SJSA1 (cell line): ENCODE measurements at places on chromosomes 12 and 14.

DNA sequence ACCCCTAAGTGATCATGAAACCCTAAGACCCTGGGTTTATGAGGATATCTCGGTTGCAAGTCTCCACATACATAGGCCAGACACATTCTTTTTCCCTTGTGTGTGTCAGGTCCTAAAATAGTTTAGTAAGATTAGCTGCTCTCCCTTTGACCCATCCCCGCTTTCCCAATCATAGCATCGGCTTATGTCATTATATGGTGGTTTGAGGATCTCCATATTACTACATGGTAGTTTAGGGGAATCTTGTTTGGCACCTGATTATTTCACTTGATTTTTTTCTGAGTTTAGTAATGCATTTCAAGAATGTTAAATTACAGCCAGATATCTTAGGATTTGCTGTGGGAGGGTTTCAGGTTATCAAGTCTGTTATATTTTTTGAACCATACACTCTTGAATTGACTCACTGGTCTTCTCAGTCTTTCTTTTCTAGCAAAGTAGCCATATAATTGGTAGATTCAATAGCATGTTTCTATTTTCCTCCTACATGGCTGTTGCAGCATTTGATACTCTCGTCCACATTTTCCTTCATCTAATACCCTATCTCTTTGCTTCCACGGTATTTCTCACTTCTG lies 68.3 kb upstream of the TRHDE start:
- no peak for DNase-seq

- peak; percentile 70 for DNase-seq
Measured at GRCh38 chr12:52372216-52373154, 5.2 kb upstream of the KRT85 start.

DNA sequence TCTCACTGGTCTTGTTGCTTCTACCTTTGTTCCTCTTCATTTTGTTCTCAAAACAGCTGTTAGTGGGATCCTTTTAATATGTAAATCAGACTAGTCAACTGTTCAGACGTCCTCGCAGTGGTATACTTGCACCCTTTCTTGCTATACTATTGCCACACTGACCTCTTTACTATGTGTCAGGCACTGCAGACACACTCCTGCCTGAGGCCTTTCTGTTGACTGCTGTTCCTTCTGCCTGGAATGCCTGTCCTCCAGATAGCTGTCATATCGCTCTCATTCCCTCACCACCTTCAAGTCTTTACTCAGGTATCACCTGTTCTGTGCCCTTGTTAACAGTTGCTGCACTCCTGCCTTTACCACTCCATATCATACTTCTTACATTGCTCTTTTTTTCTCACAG lies 90.0 kb upstream of the TMEM263 start:
- DNase-seq = no peak

DNA sequence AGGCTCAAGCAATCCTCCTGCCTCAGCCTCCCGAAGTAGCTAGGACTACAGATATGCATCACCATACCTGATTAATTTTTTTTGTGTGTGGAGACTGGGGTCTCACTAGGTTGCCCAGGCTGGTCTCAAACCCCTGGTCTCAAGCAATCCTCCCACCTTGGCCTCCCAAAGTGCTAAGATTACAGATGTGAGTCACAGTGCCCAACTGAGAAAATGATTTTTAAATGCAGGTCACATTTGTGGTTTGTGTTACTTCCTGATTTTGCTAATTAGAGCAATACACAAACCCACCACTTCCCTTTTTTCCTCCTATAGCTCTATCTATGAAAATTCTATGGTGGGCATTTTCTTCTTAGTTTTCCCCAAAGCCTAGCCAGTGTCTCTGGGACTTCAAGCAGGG lies 45.5 kb upstream of the TMEM263 start:
- no peak for DNase-seq

DNA sequence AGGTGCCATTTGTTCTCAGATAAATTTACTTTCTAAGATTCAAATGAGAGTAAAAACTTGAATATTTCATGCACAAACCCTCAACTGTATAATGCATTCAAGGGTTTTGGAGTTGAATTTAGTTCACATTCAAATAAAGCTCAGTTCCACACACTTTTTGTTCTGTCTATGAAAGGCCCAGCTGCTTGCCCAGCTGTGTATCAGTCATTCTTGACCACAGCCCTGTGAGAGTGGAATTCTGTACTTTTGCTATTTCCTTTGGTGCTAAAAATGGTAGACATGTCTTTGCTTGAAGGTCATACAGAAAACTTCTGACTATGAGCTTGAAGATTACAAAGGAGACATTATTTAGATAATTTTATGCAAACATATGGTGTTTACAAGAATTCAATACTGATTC lies 110.4 kb downstream of the KCNC2 start:
- no peak for DNase-seq
